NCI-H524 treated with DMSO at 0.1 percent for 48 hours (cell line): ENCODE measurements at places on chromosomes 3 and 15.
A peak's percentile ranks its signal among the peaks of the same experiment; 100 is the strongest.

GRCh38 chr15:66164788-66165187 lies 88.8 kb downstream of the MEGF11 start:
- DNase-seq, result peak; percentile 82

GRCh38 chr3:34399401-34399800 lies 601.0 kb downstream of the PDCD6IP start:
- no peak for DNase-seq

DNA sequence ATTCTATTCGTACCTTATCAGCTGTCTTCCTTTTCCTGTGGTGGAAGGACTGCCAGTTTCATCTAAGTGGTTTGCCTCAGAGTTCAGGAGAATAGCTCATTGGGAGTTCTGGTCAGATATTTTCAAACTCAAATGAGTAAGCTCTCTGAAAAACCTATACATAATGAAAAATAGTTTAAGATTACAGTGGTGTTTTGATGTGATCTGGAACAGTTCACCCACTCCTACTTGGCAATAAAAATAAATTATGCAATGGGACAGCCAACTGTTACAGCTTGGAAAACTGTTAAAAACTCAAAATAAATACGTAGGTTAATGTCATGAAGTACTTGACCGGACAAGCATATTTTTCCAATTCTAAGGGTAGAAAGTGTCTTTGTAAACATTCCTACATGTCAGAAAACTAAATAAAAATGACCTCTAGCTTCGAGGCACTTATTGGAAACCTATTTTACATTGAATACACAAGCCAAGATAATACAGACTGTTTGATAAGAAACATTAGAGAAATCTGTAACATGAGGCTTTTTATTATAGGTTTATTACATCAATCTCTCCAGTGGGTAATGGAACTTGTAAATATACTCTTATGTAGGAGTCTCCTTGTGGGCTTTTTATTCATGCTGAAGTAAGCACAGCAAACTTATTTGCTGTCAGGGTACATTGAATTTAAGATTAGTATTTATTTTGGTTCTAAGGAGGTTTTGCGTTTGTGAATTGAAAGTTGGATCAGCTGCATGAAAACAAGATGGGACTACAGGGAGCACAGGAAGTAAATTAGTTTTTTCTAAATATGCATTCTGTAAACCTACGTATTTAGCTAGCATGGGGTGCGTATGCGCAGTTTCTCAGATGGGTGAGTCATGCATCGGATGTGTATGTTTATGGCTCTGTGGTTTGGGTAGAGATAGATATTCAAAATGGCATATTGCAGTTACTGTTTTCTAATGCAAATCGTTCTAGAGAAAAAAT lies 453.1 kb downstream of the IL5RA start:
- DNase-seq, result no peak

DNA sequence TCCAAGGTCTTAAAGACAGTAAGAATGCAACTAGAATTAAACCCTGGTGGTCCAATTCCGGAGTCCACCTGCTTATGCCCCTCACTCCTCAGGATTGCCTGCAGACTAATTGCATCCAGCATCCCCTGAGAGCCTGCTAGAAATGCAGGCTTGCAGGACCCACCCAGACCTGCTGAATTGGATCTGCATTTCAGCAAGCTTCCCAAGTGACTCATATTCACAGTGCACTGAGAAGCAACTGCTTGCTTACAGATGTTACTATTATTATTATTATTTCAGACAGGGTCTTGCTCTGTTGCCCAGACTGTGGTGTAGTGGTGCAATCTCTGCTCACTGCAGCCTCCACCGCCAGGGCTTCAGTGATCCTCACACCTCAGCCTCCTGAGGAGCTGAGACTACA lies 83.5 kb upstream of the VGLL4 start:
- no peak for DNase-seq

DNA sequence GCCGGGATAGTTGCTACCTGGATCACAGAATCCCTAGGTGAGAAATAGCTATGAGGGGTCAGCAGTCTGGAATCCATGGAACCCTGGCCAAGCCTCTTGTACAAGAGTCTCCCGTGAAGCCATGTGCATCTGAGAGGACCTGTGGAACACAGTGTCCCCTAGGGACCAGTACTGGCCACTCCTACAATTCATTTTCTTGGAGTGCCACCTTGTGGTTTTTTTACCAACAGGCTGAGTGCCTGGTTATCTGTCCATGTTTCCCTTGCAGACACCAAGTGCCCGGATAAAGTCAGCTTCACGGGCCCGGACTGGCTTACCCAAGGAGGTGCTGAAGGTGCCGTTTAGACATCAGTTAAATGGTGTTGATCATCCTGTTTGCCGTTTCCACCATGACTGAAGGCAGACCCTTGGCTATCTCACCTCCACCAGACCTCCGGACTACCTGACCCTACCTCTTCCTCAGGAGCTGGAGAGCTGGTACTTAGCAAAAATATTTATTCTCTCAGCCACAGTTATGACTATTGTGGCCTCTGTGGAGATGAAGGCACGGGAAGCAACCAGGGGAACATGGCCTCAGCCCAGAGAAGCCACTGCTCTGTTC lies 93.9 kb downstream of the RBPMS2 start:
- DNase-seq, result peak; percentile 32

DNA sequence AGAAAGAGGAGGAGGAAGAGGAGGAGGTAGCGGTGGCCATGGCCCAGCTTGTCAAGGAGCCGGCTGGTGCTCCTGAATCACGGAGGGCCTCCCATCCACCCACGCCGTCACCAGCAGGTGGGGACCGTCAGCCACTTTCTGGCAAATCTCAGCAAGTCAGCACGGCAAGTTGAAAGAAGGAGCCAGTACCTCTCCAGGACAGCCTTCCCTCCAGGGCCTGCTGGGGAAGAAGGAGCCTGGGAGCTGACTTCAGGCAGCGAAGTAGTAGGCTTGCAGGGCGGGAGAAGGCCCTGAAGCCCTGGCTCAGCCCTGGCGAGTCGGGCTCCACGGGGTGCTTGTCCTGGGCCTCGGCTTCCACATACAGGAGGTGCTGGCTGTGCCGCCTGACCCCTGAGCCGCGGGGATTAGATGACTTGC lies 99.2 kb upstream of the TRPM1 start:
- peak; percentile 76 for DNase-seq

DNA sequence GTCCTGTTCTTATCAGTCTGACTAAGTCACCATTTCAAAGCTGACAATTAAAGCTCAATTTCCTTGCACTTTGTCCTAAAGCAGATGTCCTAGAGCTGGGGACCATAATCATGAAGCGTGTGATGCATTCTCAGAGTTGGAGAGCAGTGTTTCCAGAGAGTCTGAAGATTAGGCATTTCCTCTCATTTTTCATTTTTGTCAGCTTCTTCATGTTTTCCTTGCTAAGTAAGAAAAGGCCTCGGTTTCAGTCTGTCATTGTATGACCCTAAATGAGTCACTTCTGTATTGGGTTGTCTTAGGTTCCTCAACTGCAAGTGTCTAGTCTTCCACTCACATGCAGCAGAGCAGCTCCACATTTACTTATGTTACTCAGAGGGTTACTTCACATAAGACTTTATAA lies 257.2 kb upstream of the TPRG1 start:
- no peak for DNase-seq
